ENCODE measurements at places on chromosomes 5 and 9.

- no peak for DNase-seq
Measured at GRCh38 chr9:108219664-108220063, 636.1 kb downstream of the ACTL7B start.

DNA sequence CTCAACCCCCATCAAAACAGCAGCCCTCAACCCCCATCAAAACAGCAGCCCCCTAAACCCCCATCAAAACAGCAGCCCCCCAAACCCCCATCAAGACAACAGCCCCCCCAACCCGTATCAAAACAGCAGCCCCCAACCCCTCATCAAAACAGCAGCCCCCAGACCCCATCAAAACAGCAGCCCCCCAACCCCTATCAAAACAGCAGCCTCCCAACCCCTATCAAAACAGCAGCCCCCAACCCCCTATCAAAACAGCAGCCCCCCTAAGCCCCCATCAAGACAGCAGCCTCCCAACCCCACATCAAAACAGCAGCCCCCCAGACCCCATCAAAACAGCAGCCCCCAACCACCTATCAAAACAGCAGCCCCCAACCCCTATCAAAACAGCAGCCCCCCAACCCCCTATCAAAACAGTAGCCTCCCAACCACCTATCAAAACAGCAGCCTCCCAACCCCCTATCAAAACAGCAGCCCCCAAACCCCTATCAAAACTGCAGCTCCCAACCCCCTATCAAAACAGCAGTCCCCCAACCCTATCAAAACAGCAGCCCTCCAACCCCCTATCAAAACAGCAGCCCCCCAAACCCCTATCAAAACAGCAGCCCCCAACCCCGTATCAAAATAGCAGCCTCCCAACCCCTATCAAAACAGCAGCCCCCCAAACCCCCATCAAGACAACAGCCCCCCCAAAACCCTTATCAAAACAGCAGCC is 1.2 kb downstream of the TPPP start:
- no peak for DNase-seq

GRCh38 chr9:133933426-133934026 is 58.6 kb downstream of the VAV2 start:
- no peak for DNase-seq

GRCh38 chr5:74370168-74370567 is 270.4 kb downstream of the ENC1 start:
- no peak for DNase-seq

DNA sequence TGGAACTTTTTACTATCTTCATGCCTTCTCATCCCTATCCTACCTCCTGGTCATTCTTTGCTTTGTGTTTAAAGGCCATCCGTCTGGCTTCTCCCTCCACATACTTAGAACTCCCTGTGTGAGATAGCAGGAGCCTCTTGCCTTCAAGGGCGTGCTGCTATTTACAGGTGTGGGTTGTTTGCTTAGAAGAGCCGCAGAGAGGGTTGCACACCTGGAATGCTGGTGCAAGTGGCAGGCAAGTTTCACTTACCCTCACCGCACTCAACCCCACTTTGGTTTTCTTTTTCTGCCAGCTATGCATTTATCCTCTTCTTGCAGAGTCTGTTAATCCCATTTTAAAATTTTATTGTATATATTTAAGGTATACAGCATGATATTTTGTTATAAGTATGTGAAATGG is 12.6 kb downstream of the SKP2 start:
- DNase-seq: no peak

DNA sequence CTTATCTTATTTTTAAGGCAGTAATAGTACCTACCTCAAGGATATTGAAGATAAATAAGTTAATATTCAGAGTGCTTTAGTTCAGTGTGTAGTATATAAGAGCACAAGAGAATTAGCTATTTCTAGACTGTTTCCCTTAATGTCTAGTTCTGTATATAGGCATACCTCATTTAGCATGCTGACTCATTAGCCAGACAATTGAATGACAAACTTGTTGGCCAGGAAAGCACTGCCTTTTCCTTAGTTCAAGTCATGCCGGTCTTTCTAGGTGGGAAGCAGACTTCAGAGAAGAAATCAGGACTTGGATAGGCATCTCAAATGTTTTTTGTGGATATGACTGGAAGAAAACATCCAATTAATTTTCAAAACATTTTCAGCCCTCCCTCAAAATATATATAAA is 3.2 kb upstream of the FBXO4 start:
- no peak for DNase-seq

Measured in activated CD8-positive, alpha-beta T cell treated with anti-CD3 and anti-CD28 coated beads for 36 hours (primary cell).